CD4-positive, alpha-beta T cell treated with Interleukin-6 at 100 ng/mL for 8 hours (primary cell): ENCODE measurements at places on chromosomes 4 and X.

GRCh38 chr4:48491514-48492176 lies 1.6 kb downstream of the ZAR1 start:
- DNase-seq: no peak

DNA sequence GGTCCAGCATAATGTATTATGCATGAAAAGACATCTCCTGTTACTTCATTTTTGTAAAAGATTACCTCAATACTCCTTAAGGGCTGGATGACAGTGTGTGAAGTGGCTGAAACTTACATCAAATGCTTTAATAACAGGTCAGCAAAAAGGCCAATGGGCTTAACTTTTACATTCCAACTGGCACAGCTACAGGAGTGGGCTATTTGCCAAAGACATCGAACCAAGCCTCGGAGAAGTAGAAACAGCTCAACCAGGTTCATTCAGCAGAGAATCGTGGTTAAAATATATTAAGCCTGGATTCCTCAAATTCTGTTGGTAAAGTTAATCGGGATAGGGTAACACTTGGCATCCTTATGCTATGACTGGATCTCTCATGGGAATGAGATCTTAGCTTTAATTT lies 639.7 kb downstream of the TRIML1 start:
- DNase-seq: no peak

DNA sequence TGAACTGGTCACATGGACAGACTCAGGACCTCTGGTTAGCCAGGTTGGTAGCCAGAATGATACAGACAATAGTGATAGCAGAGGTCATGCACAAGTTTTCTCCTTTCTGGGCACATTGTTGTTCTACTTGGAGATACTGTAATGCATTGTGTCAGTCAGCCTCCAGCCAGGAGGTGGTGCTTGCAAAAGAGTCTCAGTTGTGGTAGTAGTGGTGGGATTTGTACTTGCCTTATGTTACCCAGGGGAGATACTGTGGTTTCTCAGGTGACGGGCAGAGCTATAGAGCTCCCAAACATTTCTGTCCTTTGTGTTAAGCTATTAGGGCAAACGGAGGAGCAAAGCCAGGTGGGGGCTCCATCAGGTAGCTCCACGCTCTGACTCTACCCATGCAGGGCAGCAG lies 190.5 kb downstream of the STPG2 start:
- no peak for DNase-seq

DNA sequence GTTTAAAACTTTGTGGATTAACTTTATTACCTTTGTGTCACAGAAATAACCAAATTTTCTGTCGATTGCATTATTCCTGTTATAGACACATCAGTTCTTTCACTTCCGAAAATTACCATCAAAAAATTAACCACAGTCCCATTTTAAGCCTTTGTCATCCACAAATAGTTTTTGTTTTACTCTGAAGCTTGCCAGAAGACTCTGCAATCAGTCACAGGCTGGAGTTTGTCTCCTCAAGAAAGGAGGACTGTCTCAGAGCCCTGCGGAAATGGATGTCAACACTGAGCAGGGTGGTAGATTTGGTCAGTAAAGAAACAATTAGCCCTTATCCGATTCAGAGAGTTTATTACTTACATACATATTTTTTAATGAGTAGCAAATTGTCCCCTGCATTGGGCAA lies 20.1 kb upstream of the TCEAL4 start:
- DNase-seq: no peak
